ENCODE measurements at places on chromosomes 5 and 9.
A peak's percentile ranks its signal among the peaks of the same experiment; 100 is the strongest.

DNA sequence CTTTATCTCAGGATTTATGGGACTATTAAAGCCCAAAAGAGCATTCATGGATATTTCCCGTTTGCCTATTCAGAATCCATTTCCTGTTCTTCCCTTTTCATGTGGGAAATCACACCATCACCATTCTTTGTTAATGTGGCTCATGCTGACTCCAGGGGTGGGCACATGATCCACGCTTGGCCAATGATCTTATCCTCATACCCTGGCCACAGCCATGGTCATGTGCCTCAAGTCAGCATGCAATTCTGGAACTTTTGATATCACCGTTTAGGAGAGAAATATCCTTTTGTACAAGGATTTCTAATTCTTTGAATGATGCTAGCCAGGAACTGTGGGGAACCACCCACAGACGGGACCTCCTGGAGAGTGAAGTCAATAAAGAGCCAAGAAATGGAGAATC, 272.2 kb downstream of the PRELID2 start:
- peak; percentile 52 for DNase-seq

DNA sequence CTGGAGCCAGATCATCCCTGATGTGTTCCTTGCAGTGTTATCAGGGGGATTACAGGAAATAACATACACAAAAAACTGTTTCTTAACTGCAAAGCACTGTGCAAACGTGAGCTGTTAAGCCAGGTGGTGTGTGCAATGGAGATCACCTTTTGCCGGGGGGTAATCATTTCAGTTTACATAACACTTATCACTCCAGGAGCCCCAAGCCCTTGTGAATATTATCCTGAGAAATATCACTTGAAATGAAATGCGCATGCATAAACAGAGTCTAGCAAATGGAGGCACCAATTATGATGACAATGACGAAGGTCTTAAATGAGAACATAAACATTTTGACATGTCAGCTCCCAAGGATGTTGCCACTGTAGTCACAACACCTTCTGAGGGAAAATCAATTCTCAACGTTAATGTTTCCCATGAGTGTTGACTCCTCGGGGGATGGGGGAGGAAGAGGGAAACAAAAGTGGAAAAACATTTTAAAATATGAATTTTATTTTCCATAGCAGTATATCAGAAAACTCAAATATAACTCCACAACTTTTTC, 54.5 kb upstream of the RAD23B start:
- no peak for DNase-seq

DNA sequence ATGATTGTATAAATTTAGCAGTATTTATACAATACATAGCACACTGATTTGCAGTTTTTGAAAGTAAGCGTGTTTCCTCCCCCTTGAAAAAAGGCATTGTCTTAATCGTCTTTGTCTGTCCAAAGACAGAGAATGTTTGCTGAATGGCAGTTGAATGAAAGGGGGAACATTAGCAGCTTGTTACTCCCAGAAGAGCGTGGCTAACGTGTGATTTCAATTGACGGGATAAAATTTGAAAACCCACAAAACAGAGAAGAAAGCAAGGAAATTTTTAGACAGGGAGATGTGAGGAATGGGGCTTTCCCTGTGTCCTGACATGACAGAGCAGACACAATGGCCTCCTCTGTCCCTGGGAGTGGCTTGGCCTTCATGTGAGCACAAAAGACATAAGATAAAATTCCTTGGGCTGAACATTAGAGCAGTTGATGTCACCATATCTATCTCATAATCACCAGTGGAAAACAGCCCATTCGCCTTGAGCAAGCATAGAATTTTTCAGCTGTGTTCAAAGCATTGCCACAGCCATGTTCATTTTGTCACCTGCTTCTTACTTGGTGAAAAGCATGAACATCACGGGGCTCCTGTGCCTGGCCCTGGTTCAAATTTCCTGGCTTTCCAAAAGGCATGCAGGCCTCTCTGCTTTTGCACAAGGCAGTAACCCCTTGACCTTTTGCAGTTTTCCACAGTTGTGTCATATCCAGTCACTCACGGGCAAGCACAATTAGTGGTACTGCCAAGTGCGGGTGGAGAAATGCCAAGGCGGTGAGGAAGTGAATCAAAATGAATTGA, 126.9 kb downstream of the TLE1 start:
- DNase-seq: peak; percentile 44

- no peak for DNase-seq
These were observed 4.4 kb downstream of the DELE1 start for GRCh38 chr5:141928051-141928450.

DNA sequence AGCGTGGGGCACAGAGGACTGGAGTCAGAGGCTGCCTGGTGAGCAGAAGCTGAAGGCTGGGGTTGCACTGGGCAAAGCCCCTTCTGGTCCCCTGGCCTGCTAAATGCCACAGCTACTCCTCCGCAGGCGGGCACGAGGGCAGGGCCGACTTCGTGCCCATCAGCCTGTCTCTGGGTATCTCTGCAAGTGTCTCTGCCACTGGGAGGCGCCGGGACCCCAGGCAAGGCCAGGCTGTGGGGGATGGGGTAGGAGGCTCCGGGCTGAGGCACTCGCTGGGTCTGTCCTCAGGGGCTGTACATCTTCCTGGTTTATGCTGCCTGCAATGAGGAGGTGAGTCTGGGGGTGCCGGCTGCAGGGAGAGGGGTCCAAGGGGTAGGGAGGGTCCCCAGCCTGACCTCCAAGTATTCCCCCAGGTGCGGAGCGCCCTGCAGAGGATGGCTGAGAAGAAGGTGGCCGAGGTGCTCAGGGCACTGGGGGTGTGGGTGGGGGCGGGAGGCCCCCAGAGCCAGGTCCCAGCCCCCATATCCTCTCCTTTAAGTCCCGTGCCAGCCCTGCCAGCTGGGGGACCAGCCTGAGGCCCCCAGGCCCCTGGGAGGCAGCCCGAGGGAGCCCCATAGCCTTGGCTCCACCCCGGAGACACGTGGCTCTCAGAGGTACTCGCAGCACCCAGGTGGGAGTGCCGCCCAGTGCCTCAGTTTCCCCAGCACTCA, 25.1 kb downstream of the ADGRD2 start:
- no peak for DNase-seq

GRCh38 chr5:96037128-96037527, 75.5 kb upstream of the ELL2 start:
- DNase-seq: peak; percentile 44

DNA sequence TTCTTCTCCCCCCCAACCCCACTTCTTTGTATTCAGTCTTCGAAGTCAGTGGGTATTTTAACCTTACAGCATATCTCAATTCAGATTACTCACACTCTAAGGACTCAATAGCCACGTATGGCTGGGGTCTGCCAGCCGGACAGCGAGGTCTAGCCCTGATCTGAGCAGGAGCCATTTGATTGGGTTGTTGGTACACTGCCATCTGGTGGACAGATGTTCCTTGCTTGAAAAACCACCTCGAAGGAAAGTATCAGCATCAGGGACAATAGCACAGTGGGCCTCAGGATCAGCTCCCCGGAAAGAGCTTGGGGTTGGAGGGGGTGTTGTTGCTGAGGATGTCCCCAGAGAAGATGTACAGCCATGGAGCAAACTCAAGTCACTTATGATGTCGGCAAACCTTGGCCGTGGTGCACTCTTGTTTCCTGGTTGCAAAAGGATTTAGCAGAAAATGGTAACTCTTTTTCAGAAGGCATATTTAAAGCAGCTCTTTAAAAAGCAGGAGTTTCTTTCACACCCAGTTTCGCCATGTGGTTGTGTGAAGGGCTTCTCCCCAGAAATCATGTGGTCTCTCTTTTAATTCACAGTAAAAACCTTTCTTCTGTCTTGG, 31.7 kb upstream of the KCNMB1 start:
- DNase-seq: peak; percentile 65

DNA sequence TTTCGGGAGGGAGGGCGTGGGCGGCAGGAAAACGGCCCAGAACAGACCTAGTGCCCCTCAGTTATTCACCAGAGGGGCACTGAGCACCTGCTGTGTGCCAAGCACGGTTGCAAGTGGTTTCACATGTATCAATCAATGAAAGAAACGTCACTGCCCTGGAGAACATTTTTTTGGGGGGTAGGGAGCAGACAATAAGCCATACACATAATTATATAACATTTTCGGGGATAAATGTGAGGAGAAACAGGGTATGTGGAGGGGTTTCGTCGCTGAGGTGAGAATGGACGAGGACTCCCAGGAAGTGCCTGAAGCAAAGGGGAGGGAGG, 444 bp upstream of the ZNF354A start:
- no peak for DNase-seq

DNA sequence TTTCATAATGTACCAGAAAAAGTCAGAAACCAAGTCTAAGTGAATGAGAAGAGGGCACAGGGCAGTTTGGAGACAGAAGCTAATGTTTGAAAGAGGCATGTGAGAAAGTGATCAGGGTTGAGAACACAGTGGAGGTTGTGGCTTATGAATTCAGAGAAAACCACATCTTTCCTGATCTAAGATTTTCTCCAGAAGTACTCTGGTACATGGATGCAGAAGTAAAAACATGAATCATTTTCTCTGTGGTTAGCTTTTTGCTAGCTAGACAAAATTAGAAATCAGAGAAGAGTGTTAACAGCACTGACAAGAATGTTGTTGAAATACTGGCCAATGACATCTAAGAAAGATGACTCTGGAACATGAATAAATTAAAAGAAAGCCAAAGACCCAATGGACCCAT, 541.1 kb downstream of the DNAH5 start:
- peak; percentile 25 for DNase-seq

DNA sequence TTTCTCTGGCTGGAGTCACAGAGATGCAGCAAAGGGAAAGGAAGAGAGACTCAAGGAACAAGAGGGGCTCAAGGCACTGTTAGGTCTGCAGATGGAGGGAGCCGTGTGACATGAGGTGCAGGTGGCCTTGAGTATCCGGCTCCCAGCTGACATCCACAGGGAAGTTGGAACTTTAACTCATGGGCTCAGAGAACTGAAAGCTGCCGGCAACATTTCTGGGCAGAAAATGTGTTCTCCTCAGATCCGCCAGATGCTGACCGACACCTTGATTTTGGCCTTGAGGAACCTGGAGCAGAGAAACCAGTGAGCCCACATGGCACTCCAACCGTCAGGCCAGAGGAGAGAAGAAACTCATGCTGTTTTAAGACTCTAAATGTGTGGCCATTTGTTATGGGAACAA, 258.1 kb upstream of the IRX2 start:
- DNase-seq: no peak

GRCh38 chr9:136745389-136746154, 2.8 kb downstream of the LCN6 start:
- no peak for DNase-seq

DNA sequence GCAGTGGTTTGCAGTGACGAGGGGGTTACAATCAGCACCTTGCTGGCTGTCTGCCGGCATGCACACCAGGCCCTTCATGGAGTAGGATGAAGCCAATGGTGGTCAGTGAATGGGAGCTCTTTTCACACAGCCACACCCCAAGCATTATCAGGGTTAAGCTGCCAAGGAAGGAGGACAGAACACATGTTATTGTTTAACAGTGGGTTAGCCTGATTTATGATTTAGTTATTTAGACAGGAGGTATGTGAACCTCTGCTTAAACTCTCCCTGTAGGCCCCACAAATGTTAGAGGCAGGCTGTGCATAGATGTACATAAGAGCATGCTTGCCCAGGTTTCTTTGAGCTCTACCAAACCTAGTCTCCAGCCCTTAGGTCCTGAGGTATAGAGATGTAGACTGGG, 262.9 kb downstream of the SPOCK1 start:
- peak; percentile 39 for DNase-seq

- peak; percentile 11 for DNase-seq
These were observed at the start of gene SPINK13 for GRCh38 chr5:148268566-148268965. TSS of gene SPINK13 (plus strand) at chr5:148268794. CDS start at chr5:148270073, 1,279 bp downstream.

DNA sequence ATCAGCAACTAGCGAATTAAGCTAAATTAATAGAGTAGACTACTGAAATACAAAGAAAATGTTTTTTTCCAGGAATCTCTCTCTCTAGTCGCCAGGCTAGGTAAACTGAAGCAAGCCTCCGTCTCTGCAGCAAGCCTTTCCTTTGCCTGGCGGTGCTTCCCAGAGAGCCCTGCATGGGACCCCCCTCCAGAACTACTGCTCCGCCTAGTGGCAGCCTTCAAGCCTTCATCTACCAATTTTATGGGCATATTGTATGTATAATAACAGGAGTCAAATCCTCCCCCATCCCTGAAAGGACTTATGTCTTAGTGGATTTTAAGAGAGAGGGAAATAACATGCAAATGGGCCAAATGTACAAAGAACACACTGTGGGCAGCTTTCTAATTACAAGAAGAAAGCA, 241.9 kb downstream of the SAXO1 start:
- DNase-seq: peak; percentile 13

DNA sequence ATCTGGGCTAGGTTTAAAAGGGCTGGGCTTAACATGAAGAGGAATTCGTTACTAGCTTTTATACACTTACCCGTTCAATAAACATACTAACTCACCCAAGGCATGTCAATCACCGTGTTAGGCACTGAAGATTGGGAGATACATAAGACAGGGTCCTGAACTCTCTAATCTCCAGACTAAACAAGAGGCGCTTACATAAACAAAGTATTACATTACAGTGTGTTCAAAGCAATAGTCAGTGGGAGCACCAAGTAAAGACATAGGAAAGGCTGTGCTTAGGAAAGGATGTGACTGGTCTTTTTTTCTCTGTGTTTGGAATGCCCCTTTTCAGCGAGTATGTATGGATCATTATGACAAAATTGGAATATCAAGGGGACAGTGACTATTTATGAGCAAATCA, 203.6 kb upstream of the ADRA1B start:
- DNase-seq: no peak

GRCh38 chr9:35538361-35539234, 48.7 kb downstream of the RUSC2 start:
- peak; percentile 91 for DNase-seq

DNA sequence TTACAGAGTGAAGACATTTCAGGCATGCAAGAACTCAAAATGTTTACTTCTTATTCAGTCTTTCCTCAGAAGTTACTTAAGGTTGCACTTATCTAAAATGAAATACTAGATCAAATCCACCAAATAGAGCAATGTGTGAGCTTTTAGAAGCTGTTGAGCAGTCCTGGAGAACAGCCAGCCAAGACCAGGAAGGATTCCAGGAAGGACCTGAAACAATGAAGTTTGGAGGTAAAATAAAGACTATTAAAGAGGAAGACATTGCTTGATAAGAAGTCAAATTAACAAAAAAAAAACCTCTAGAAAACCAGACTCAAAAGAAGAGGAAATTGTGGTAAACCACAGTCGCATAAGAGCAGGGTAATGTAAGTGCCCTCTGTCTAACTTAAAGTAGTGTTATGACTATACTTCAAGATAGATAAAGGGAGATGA, 156.2 kb upstream of the S1PR3 start:
- peak; percentile 76 for DNase-seq

DNA sequence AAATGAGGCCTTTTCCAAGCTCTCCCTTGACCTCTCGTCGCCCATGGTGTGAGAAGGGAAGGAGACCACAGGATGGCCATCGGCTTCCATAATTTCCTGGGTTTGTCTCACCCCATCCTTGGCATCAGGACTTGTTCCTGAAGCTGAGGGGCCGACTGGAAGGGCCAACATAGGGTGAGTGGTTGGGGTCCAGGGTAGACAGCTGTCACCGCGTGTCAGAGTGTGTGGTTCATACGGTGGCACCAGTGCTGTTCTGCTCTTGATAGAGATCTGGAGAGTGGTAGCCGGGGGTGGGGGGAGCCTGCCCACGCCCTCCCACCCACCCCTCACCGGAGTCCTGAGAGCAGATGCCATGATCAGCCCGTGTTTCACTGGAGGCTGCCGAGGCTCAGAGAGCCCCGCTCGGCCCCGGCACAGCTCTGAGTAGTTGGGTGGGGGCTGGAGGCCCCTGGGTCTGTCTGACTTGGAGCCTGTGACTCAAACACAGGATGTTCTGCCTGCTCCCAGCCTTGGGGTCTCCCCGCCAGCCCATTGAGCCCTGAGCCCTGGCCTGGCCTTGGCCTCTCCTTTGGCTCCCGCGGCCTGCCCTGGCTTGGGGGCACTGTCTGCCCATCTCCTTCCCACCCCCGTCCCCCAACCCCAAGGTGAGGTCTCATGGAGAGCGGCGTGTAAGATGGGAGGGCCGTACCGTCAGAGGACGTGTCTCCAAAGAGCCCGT, 53.1 kb upstream of the IER5L start:
- DNase-seq: no peak
